ENCODE measurements at places on chromosomes 7 and 10. TPM values are rescaled to one million over a fixed set of nuclear protein-coding genes. Genes with fewer than 3 reads are reported as not detected.

GRCh38 chr7:37007691-37008090, 283.4 kb upstream of the AOAH start:
- no peaks in the 10 kb centered on the region for H3K27me3 ChIP-seq
- peaks cover 6% of the 10 kb centered on the region for H3K36me3 ChIP-seq
- no peak overlapping the region for H3K4me3 ChIP-seq
- DNase-seq: no peak
- H3K27ac ChIP-seq: no peak overlapping the region

- DNase-seq: no peak
- H3K36me3 ChIP-seq: no peaks in the 10 kb centered on the region
- no peak overlapping the region for H3K4me3 ChIP-seq
- peaks cover 5% of the 10 kb centered on the region for H3K4me1 ChIP-seq
- H3K27ac ChIP-seq: no peak overlapping the region
- H3K27me3 ChIP-seq: peaks cover 7% of the 10 kb centered on the region
These were observed 295.0 kb downstream of the PARD3 start for GRCh38 chr10:34520084-34520483.

DNA sequence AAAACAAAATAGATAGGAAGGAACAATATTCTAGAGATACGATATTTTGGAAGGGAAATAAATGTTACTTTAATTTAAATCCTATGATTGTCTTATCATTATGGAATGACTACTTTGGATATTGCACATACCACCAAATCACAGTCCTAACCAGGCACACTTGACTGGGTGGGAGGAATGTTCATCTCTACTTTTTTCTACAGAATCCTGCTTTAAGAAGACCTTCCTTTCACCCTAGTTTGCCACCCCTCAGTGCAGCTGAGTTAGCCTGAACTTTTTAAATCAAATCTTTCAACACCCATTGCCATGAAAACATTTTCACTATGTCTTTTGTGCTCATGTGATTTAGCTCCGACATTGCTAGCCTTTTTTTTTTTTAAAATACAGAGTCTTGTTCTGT, 38.1 kb downstream of the RELN start:
- H3K27me3 ChIP-seq: peaks cover 10% of the 10 kb centered on the region
- no peaks in the 10 kb centered on the region for H3K4me1 ChIP-seq
- no peak overlapping the region for H3K4me3 ChIP-seq

Gene CASTOR2
- 5.6 TPM for total RNA-seq

GRCh38 chr7:80499350-80499953, 12.4 kb downstream of the GNAT3 start:
- H3K27me3 ChIP-seq: no peaks in the 10 kb centered on the region
- H3K27ac ChIP-seq: no peak overlapping the region
- no peak overlapping the region for H3K4me3 ChIP-seq
- H3K36me3 ChIP-seq: no peaks in the 10 kb centered on the region
- DNase-seq: no peak

GRCh38 chr10:76248649-76249200, 817.3 kb downstream of the LRMDA start:
- H3K36me3 ChIP-seq: no peaks in the 10 kb centered on the region
- DNase-seq: no peak
- no peak overlapping the region for H3K27ac ChIP-seq
- H3K4me3 ChIP-seq: no peak overlapping the region

DNA sequence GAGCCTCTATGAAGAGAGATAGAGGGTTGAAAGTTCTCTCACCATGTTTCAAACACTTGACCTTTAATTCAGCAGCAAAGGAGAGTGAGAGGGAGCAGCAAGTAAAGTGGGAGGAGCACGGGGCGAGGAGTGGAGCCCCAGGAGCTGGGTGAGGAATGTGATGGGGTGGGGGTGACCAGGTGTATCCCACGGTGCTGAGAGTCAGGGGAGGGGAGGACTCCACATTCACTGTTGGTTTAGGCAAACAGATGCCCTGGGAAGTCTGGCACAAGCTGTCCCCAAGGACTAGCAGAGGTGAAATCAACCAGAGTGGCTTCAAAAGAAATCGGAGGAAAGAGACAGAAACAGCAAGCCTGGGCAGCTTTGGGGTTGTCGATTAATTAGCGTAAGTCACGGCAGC, 101.8 kb upstream of the PITRM1 start:
- H3K4me3 ChIP-seq: no peak overlapping the region
- H3K27me3 ChIP-seq: peaks cover 55% of the 10 kb centered on the region
- no peak overlapping the region for H3K27ac ChIP-seq
- no peaks in the 10 kb centered on the region for H3K4me1 ChIP-seq
